SK-N-SH (cell line): ENCODE measurements at places on chromosomes 6 and 20. TPM values are rescaled to one million over a fixed set of nuclear protein-coding genes. Genes with fewer than 3 reads are reported as not detected.

The NEDD9 gene
- 7.4 and 9.9 TPM in 2 replicates for polyA plus RNA-seq

The SIRPG gene
- polyA plus RNA-seq, result not detected in 2 replicates

The LST1 gene
- polyA plus RNA-seq, result not detected in 2 replicates

The PPP1R14C gene
- not detected in 2 replicates for polyA plus RNA-seq

The SOD2 gene
- 26.8 and 29.0 TPM in 2 replicates for polyA plus RNA-seq

The MDFI gene
- 6.3 and 7.0 TPM in 2 replicates for polyA plus RNA-seq

The CAPN11 gene
- polyA plus RNA-seq, result not detected in 2 replicates

The ETV7 gene
- 0.31 and 0.39 TPM in 2 replicates for polyA plus RNA-seq

The TBXT gene
- not detected in 2 replicates for polyA plus RNA-seq

The ADA gene
- 25.7 and 28.3 TPM in 2 replicates for polyA plus RNA-seq

The HLA-DOA gene
- not detected in 2 replicates for polyA plus RNA-seq

The HTR1E gene
- polyA plus RNA-seq, result 0.02 and 0.03 TPM in 2 replicates

The OR12D3 gene
- not detected in 2 replicates for polyA plus RNA-seq

The SLC32A1 gene
- not detected in 2 replicates for polyA plus RNA-seq

The CST2 gene
- not detected in 2 replicates for polyA plus RNA-seq

The UFL1 gene
- 3.1 and 4.0 TPM in 2 replicates for polyA plus RNA-seq

The CLDN20 gene
- polyA plus RNA-seq, result 0.07 TPM in 1 of 2 replicates, not detected in the other

The THBS2 gene
- 105 and 166 TPM in 2 replicates for polyA plus RNA-seq

The NRSN1 gene
- polyA plus RNA-seq, result 0.02 and 0.41 TPM in 2 replicates

The FOXF2 gene
- polyA plus RNA-seq, result not detected in 2 replicates

The SUMO4 gene
- polyA plus RNA-seq, result not detected in 2 replicates

The EYA2 gene
- polyA plus RNA-seq, result 0.05 TPM in 1 of 2 replicates, not detected in the other

The KIAA0408 gene
- polyA plus RNA-seq, result 4.0 and 5.9 TPM in 2 replicates

The MAP3K4 gene
- polyA plus RNA-seq, result 6.8 and 7.1 TPM in 2 replicates

The RAB44 gene
- 0.10 and 0.12 TPM in 2 replicates for polyA plus RNA-seq

The BMP7 gene
- 0.10 TPM in 1 of 2 replicates, not detected in the other for polyA plus RNA-seq

The PARD6B gene
- 0.49 and 0.57 TPM in 2 replicates for polyA plus RNA-seq

The PREP gene
- 15.9 and 20.9 TPM in 2 replicates for polyA plus RNA-seq

The AGER gene
- polyA plus RNA-seq, result 2.9 and 3.5 TPM in 2 replicates

The C20orf202 gene
- polyA plus RNA-seq, result not detected in 2 replicates

The SLC13A3 gene
- polyA plus RNA-seq, result 0.10 and 0.21 TPM in 2 replicates

The LINC00237 gene
- polyA plus RNA-seq, result not detected in 2 replicates

The GPLD1 gene
- 0.94 and 1.5 TPM in 2 replicates for polyA plus RNA-seq

The HLA-DPB1 gene
- polyA plus RNA-seq, result 1.0 and 2.0 TPM in 2 replicates

The SLC26A8 gene
- polyA plus RNA-seq, result not detected in 2 replicates

The ATAT1 gene
- 35.4 and 36.2 TPM in 2 replicates for polyA plus RNA-seq

The TGM2 gene
- 548 and 676 TPM in 2 replicates for polyA plus RNA-seq

The SPATS1 gene
- not detected in 2 replicates for polyA plus RNA-seq

The DEFB124 gene
- polyA plus RNA-seq, result 0.26 and 0.49 TPM in 2 replicates

The RSPH9 gene
- polyA plus RNA-seq, result 0.05 and 0.06 TPM in 2 replicates

The FKBP1C gene
- 1.2 and 1.7 TPM in 2 replicates for polyA plus RNA-seq
